ENCODE measurements at places on chromosomes 2 and 18.

DNA sequence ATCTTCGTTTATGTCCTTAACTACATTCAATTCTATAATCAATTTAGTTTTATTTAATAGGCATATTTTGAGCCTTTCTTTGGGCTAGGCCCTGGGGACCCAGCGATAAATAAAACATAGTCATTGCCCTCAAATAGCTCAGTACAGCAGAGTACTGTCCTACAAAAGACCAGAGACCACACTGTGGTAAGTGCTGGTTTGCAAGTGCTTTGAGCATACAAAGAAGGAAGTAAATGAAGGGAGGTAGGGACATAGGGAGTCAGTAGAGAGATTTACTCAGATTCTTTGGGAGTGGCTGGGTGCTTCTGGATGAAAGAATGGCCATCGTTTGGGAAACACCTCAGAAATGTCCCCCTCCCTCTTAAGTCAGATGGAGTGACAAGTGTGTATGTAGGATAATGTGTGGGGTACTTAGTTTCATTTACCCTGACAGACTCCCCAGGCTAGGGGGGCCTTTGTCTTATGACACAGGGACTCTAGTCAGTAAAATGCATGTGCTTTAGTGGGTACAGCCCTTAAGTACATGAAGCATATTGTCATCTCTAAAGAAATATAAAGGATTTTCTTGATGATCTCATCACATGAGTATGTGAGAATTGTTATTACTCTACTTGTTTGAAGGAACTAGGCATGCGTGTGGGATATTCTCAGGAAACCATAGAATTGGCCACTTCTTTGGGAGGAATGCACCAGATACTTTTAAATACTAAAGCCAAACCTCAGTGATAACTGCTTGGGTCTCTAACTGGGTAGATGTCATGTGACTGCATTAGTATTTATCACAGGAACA is 35.1 kb downstream of the MAPRE2 start:
- no peak for DNase-seq

DNA sequence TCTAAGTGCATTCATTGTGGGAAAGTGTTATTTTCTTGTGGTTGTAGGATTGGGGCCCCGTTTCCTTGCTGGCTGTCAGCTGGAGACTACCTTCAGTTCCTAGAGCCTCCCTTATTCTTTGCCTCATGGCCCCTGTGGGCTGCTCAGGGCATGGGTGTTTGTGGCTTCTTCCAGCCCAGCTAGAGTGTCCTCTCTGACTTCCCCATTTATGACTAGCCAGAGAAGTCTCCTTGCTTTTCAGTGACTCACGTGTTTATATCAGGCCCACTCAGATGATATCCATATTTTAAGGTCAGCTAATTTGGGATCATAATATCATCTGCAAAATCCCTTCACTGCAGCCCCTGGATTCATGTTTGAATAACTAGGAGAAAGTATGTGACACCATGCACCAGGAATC is 62.8 kb downstream of the DTNA start:
- DNase-seq, result no peak

DNA sequence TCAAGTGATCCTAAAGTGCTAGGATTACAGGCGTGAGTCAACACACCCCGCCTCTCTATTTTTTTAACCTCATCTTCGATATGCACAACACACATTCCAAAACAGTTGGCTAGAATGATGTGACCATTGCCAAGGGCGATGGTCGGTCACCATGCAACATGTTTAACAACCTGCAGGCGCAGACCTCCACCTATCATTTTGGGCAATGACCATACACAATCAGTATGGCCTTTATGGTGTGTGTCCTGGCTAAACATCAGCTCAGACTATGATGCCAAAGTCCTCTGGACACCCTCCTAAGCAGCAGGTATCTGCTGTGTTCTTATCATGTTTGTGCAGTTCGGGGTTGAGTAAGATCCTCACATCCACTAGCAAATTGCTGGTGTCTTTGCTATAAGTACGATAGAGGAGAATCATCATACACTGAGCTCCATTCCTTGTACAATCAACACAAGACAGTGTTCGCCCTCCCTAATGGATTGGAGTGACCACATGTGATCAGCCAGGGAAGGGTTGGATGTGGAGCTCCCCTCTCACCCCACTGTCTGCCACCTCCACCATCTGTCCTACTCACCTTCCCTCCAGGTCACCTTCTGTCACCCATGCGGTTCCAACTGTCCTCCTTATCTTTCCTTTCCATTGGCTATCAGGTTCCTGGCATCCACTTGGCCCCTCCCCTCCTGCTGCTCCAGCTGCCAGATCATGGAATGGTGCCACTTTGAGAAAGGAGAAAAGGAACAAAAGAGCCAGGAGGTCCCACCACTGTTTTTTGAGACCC is 7.9 kb upstream of the RNF152 start:
- no peak for DNase-seq

DNA sequence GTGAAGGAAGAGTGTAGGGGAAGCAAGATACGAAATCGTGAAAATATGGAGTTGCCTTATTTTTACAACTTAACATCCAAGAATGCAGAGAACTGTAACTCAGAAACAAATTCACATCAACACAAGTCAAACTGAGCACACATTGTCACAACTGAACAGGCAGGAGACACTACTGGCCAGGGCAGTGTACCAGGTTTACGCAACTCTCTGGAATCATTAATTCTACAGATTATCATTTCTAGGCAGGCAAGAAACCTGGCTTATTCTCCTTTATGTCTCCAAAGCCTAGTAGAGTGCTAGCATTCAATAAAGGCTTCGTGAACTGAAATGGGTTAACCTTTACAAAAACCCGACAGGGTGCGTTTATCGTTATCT is 584 bp downstream of the COA5 start:
- DNase-seq, result no peak

DNA sequence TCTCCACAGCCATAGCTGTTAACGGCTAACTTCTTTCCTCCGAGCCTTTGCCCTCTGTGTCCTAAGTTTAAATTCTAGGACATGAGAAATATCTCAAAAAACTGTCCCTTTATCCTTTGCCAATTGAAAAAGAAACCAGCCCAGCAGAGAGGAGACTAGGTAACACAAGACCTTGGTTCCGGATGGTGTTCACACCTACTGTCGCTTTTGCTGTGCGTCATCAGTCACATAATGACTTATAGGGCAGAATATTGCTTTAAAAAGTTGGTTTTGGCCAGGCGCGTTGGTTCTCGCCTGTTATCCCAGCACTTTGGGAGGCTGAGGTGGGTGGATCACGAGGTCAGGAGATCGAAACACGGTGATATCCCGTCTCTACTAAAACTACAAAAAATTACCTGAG is 66.2 kb downstream of the SP3 start:
- peak; percentile 48 for DNase-seq

GRCh38 chr2:146547236-146547635 is 1297.6 kb upstream of the ACVR2A start:
- DNase-seq, result no peak

DNA sequence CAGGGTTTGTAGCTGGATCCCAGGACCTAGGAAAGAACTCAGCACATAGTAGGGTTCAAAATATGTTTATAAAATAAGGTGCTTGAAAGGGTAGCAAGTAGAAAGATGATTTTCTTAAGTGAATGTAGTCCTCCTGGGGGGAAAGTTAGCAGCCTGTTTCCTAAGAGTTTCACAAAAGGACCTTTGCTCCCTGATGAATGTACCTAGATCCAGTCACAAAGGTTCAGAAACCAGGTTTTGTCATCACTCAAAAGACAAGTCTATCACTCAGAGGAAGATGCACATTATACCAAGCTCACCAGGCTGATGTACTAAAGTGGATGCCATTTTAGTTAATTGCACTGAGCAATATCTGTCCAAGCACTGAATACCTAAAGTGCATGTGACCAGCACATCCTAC is 378.2 kb downstream of the BCL11A start:
- DNase-seq, result no peak

DNA sequence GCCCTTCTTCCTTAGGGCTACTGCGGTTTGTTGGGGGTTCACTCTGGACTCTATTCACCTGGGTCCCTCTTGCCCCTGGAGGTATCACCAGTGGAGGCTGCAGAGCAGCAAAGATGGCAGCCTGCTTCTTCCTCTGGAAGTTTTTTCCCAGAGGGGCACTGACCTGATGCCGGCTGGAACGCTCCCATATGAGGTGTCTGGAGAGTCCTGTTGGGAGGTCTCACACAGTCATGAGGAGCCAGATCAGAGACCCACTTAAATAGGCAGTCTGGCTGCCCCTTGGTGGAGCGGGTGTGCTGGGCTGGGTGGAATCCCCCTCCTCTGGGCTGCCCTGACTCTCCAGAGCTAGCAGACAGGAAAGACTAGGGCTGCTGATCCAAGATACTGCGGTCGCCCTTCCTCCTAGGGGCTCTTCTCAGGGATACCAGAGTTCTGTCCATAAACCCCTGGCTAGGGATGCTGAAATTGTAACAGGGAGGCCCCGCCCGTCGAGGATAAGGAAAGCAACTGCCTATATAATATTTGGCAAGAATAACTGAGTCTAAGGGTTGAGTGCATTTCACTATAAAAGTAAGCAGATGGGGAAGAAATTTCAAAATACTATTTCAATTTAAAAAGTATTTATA is 140.7 kb downstream of the NOL4 start:
- DNase-seq, result no peak

DNA sequence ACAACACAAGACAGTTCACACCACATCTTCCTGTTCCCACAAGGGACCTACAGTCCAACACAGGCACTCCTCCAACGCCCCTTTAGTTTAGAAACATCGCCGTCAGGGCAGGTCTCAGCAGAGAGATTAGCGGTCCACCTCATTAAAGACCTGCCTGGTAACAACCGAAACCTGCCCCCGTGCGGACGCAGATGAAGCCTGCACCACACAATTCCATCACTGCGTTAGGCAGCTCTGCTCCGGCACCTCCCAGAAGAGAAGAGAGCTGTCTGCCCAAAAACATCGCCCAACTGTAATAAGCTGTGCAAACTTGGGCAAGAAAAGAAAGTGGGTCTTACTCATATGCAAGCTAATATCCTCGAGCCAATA is 32.7 kb downstream of the ZNF516 start:
- no peak for DNase-seq

DNA sequence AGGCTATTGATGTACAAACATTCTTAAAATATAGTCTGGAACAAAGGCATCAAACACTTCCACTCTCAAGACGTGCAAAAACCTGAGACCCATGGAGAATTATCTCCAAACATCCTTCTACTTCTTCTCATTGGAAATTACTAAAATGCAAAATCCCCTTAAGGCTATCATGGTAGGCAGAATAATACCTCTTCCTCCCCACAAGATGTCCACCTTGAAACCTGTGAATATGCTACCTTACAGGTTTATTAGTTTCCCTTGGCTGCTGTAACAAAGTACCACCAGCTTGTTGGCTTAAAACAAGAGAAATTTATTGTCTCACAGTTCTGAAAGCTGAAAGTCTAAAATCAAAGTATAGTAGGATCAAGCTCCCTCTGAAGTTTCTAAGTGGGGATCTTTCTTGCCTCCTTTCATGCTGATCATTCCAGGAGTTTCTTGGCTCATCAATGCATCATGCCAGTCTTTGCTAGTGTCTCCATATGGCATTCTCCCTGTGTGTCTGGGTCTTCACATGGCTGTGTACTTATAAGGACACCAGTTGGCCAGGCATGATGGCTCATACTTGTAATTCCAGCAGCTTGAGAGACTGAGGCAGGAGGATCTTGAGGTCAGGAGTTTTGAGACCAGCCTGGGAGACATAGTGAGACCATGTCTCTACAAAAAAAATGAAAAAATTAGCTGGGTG is 163.7 kb upstream of the NCK2 start:
- DNase-seq, result no peak

- DNase-seq, result no peak
These were observed 629.1 kb downstream of the DPP10 start for GRCh38 chr2:115071534-115071933.

DNA sequence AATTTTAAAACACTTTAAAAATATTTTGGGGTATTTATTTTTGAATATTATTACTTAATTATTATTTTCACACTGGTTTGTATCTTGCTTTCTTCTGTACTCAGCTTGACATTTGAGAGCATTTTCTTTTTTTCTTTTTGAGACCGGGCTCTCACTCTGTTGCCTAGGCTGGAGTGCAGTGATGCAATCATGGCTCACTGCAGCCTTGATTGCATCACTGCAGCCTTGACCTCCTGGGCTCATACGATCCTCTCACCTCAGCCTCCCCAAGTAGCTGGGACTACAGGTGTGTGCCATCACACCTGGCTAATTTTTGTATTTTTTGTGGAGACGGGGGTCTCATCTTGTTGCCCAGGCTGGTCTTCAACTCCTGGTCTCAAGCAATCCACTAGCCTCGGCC is 79.9 kb upstream of the DLX2 start:
- no peak for DNase-seq

- no peak for DNase-seq
These were observed 228.8 kb downstream of the VAPA start for GRCh38 chr18:10142496-10143160.

DNA sequence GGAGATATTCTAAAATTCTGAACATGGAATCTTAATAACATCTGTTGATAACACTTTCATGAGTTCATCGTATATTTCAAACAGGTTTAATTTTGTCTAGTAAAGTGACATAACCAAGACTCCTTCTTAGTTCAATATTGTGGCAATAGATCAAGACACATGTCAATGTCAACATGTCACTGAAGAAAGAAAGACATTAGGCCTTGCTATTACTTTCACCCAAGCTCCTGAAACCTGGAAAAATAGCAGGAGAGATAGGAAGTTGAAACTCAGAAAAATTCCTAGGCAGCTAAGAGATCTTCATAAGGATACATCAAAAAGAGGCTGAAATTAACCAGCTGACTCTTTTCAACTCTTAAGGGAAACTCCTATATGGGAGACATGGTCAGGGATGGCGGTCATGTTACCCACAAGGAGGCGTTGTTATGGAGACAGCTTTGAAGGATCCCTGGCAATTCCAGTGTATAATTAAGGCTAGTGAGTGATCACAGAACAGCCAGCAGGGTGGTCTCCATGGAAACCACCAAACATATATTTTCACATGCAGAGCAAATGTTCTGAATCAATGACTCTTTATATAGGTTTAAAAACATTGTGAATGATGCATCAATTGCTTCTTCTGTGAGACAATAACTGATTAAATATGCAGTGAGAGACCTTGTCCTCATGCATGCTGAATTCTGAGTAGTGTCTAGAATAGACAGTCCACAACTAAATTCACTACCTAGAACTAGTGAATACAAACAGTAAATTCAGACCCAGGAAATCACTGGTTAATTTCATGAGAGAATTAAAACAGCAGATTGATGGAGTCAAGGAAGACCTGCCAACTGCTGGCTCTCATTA is 115.3 kb upstream of the RIOK3 start:
- DNase-seq, result no peak

DNA sequence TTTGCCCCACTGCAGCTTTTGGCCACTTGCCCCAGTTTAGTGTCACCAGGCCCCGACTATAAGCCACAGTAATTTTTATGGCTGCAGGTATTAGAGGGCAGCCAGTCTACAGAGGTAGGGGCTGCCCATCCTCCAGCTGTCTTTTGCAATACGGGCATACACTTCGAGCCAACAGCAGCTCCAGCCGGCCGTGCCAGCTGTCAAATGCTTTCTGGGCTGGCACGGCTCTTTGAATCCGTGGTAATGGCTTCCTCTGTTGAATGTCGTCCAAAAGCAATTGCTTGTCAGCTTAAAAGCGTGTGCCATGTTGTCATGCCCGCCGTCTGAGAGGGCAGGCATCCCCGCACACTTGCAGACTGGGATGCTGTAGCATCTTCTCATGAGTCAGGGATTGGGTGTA is 41.3 kb downstream of the BCL2L11 start:
- DNase-seq, result no peak

Measured in GM10248 (cell line).